Stromal cell of bone marrow (primary cell): ENCODE measurements at places on chromosomes 3 and 15.

- DNase-seq = no peak
These were observed 618 bp downstream of the PARL start for GRCh38 chr3:183884097-183884426.

- no peak for DNase-seq
These were observed 18.3 kb downstream of the SHC4 start for GRCh38 chr15:48945386-48945785.

GRCh38 chr3:57890874-57891273 lies 117.3 kb upstream of the FLNB start:
- DNase-seq = no peak

GRCh38 chr3:4994144-4994730 lies 15.0 kb downstream of the BHLHE40 start:
- no peak for DNase-seq

DNA sequence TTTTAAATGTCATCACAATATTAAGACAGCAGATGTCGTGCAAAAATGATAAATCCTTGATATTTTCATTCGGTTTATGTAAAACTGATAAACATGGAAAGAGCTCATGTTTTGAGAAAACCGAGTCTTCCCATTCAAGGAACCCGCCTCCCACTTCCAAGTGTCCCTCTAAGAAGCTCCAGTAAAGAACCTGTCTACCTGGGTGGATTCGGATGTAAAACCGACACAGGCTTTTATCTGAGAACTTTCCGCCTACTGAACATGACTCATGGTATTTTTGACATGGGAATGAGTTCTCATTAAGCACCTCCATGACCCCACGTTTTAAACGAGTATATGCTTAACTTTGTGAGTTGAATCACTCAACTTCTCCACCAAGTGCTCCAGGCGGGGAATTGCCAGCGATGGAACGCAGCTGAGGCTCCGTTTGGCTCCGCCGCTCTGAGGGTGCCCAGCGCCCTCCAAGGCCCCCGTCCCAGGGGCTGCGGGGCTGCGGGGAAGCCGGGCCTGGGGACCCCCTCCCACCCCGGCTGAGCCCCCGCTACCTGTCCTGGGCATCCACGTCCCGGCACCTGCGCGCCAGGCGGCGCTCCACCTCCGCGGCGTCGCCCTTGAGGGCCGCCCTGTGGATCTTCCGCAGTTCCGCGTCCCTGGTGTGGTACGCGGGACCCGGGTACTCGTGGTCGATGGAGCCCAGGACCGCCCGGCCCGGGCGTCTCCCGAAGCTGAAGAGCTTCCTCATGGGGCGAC lies 119.9 kb downstream of the LMLN start:
- no peak for DNase-seq

DNA sequence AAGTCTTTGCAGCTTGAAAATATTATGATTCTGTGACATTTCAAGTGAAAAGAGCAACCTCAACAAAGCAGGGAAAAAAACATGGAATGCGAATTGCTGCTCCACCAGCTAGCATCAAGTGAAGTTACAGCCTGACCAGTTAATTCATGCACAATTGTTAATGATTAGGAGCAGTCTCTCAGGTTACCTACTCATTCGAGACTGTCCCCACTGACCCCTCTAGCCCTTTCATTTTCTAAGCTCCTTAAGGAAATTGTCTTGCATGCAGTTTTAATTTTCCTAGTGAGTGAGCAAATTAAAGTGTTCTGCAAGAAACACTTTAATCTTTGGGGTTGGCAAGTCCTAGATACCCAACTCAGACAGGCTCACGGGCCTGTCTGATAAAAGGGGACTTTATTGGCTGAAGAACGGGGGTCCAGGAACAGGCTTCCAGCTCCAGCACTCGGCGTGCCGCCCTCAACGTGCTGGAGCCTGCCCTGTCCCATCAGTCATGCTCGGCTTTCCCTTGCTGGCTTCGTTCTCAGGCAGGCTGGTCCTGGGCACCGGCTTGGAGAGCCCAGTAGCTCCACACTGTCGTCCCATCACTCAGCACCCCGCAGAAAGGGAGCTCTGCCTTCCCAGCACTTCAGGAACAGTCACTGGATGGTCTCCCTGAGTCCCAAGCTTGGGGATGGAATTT lies 18.3 kb downstream of the PODXL2 start:
- DNase-seq = no peak

GRCh38 chr3:46578973-46579755 lies 13.1 kb upstream of the LRRC2 start:
- no peak for DNase-seq

GRCh38 chr3:94098452-94098851 lies 35.6 kb downstream of the NSUN3 start:
- no peak for DNase-seq

GRCh38 chr3:10309736-10310135 lies 11.2 kb downstream of the SEC13 start:
- DNase-seq = no peak

GRCh38 chr3:43638594-43639447 lies 17.0 kb upstream of the ANO10 start:
- DNase-seq = no peak

DNA sequence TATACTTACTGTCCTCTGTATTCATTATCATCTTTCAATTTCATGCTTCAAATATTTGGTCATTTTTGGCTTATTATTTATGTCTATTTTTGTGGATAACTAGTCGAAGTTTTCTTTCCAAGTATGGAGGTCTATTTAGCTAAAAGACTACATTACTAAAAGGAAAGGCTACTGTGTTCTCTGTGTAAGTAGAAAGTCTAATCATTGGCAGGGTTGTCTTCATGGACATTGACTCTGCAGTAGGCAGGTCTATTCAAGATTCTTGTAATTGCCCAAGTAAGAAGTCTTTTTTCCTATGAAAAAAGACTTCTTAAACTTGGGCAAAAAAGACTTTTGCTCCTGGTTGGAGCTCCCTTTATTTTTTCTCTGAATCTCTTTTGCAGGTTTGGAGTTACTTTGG lies 368.6 kb upstream of the GRM7 start:
- no peak for DNase-seq

DNA sequence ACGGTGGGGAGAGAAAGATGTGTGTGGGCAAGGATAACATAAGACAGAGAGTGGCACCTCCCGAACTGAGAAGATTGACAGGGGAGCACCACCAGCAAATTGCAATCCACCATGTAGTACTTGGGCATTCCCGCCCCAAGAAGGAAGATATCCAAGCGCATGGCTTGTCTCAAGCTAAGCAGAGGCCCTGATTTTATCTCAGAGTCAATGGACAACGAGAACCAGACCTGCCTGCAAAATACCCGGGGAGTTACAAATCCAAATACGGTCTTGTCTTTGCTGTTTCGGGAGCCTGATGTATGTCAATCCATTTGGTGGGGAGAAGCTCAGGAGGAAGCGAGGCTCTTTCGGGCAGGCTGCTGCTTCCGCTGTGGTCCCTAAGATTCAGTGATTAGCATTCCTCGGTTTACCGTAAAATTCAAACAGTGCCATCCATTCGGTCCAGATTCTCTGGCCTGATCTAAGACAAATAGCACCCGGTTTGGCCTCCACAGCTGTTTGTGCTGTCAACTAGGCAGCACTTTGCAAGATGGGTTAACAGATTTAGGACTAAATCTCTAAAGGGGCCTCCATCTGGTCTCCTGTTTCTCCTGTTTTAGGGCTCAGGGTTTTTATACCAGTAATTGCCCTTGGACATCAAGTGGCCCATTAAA lies 97.7 kb upstream of the WNT5A start:
- no peak for DNase-seq

GRCh38 chr15:96200357-96200967 lies 130.0 kb upstream of the NR2F2 start:
- no peak for DNase-seq

GRCh38 chr3:110318108-110318507 lies 753.5 kb upstream of the NECTIN3 start:
- no peak for DNase-seq

- no peak for DNase-seq
These were observed 18.8 kb upstream of the THRB start for GRCh38 chr3:24513463-24513862.

- DNase-seq = no peak
These were observed 13.4 kb downstream of the DHX36 start for GRCh38 chr3:154310840-154311239.

DNA sequence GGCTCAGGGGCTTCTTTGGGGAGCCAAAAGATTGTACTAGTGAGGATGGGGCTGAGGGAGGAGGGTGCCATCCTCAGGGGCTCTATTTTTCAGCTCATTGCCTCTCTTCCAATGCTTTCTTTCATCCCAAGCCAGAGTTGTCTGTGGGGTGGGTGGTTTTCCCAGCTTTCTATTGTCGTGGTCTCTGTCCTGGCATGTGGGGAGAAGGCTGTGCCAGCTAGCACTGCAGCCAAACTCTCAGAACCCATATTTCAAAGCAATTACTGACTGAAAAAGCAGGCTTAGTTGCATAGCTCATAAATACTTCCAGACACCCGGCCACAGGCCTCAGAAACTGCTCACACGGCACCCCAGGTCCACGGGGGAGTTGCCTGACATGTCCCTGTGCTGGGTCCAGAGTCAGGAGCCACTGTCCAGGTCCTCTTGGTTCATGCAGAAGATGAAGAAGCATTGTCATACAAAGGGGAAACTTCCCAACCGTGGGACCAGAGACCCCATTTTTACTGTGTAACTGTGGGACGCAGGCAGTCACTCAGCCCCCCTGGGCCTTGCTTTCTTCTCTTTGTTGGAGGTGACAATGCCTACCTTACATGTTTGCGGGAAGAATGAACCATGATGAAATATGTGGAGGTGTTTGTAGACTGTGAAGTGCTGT lies 27.6 kb downstream of the FGD5 start:
- no peak for DNase-seq

- no peak for DNase-seq
These were observed 61.3 kb downstream of the DMXL2 start for GRCh38 chr15:51561271-51561670.

GRCh38 chr3:194306771-194307640 lies 44.1 kb downstream of the CPN2 start:
- DNase-seq = no peak

- DNase-seq = no peak
These were observed 19.0 kb downstream of the USP13 start for GRCh38 chr3:179671747-179672242.
